ENCODE measurements at places on chromosomes 1 and 21. TPM values are rescaled to one million over a fixed set of nuclear protein-coding genes. Genes with fewer than 3 reads are reported as not detected.

LRRIQ3 gene
- 0.60 TPM for total RNA-seq

ADAM30 gene
- not detected for total RNA-seq

AK4 gene
- total RNA-seq, result 148 TPM

RAB7B gene
- total RNA-seq, result 1.7 TPM

TMEM240 gene
- 5.2 TPM for total RNA-seq
